Activated T-cell treated with anti-CD3 and anti-CD28 coated beads, Interleukin-2, amount 50 U/mL, for 72 hours (primary cell): ENCODE measurements at places on chromosomes 4 and X.

DNA sequence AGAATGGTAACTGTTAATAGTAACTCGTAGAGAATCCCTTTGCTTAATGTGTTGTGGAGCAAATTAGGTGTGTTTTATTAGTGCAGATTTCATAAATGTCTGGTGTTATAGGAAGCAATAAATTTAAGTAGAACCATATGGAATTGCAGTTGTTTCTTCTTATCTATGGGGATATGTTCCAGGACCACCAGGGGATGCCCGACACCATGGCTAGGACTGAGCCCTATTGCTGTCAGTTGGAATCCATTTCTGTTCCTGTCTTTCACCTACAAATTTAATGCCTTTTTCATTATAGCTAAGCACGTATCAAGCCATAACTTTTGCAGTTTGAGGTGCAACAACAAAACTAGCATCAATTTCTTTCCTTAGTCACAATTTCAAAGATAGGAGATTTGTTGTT lies 72.5 kb downstream of the DDIT4L start:
- DNase-seq, result no peak

DNA sequence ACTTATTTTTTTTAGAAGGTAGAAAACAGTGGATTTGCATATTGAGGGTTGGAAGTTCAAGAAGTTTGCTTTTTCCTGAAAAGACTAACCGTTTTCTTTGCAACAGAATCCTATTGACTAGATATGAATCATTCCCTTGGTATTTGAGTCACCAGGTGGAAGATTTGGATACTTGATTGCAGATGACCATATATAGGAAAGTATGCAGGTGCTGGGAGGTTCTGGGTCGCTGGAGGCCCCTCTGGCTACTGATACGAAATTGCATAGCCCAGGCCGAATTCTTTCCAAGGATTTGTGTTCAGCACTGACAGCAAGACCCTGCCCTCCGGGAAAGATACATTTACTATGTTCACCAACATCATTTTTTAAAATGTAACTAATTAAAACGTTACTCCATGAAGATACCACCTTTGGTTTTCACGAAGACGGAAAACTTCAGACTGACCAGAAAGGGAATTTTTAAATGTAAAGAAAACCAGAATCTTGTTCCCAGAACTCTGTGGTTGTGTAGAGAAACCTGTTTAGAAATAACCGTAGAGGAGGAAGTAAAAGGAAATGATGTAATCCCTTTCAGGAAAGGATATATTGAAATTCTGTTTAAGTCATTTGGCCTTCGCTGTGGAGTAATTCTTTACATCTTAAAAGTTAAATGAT lies 946 bp downstream of the ANXA3 start:
- DNase-seq, result no peak

- DNase-seq, result no peak
Measured at GRCh38 chrX:16033331-16033730, 90.0 kb upstream of the GRPR start.

DNA sequence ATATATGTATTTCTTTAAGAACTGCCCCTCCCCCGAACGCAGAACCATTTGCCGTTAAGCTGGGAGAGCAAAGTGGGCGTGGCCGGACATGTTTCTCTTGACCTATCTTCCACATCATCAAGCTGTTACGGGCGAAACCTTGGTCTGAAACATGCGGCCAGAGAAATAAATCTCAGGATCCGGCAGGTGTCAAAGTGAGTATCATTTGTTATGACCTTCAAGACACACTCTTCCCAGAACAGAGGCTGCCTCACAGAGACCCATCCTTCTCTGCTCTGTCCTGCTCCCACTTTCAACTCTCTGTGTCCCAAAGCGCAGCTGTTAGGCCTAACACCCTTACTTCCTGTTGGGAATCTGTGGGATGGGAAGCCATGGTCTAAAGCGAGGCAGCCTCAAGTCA lies at the start of gene MAGEB18:
Gene MAGEB18 (plus strand): TSS at position 70 of the 400 bp plus-strand sequence. CDS start 643 bp downstream, outside the sequence.
- no peak for DNase-seq

DNA sequence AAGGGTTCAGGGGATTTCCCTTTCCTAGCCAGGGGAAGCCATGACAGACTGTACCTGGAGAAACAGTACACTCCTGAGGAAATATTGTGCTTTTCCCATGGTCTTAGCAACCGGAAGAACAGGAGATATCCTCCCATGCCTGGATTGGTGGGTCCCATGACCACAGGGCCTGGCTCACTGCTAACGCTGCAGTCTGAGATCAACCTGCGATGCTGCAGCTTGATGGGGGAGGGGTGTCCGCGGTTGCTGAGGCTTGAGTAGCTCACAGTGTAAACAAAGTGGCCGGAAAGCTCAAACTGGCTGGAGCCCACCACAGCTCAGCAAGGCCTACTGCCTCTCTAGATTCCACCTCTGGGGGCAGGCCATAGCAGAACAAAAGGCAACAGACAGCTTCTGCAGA lies 819.5 kb downstream of the TECRL start:
- no peak for DNase-seq

- no peak for DNase-seq
Measured at GRCh38 chr4:143329985-143330384, 6.7 kb upstream of the GAB1 start.
